BJ (cell line): ENCODE measurements at places on chromosomes 1 and 21.

GRCh38 chr1:208182880-208183645 is 61.1 kb downstream of the PLXNA2 start:
- no peak for DNase-seq

DNA sequence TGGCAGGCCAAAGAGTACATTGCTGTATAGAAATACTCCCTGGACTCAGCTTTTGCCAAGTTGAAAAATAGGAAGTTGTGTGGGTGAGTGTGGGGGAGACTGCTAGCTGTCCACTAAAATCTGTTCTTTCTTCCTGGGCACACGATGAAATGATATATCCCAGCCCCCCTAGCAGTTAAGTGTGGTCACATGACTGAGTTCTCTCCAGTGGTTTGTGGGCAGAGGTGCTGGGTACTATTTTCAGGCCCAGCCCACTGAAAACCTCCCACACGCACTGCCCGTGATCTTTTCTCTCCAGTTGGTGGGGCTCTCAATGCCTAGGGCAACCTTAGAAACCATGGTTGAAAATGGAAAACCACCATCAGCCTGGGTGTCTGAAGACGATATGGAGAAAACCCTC is 119.7 kb upstream of the LMO4 start:
- DNase-seq, result no peak

DNA sequence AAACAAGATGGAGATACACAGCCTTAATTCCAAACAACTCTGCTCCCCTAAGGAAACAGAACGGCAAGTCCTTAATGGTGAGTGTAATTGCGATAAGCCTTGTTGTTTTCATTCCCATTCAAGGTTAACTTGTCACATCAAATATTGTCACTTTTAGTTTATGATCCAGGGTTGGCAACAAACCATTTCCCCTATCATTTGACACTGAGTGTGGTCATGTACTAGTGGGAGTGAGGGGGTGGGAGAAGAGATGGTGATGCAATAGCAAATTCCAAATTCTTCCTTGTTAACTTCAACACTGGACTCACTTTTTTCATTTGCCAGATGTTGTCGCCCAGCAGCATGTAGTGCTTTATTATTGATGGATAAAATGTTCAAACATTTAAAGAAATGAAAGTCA is 140.4 kb downstream of the ZNF326 start:
- no peak for DNase-seq

- no peak for DNase-seq
Observed at GRCh38 chr1:12197483-12197880, 30.7 kb downstream of the TNFRSF1B start.

DNA sequence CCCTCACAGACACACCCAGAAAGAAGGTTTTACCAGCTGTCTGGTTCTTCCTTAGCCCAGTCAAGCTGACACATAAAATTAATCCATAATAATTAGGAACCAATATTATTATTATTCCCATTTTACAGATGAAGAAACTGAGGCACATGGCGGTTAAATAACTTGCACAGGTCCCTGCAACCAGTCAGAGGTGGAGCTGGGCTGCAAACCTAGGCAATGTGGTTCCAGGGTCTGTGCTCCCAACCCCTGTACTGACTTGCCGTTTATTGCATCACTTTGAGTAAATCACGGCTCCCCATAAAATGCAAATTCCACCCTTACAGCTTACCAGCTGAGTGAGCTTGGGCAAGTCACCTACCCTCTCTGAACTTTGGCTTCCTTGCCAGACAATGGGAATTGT is 179.2 kb upstream of the POU3F1 start:
- no peak for DNase-seq

DNA sequence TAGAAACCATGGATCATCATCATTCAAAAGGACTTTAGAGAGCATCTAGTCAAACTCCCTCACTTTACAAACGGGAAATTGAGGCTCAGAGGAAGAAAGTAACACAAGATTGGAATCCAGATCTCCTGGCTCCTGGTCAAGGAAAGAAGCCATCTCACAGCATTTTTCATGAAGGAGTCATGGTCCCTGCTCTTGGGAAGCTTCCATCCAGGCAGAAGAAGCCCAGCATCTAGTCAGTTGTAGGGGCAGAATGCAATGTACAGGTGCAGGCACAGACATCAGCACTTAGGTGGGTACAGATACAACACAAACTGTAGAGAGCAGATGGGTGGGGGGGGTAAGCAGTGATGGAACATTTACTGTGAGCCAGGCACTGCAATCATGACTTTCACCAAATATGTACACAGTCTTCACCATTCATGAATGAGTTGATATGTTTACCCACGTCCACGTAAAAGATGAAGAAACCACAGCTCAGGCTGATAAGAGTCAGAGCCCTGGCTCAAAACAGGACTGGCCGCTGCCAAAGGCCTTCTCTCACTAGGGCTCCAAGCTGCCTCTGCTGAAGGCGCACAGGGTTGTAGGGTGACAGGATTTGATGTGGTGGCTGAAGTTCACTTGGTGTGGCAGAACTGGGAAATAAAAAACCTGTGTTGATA is 44.0 kb downstream of the OPTC start:
- DNase-seq, result no peak

GRCh38 chr1:192901500-192901899 is 92.7 kb downstream of the RGS2 start:
- DNase-seq, result no peak

GRCh38 chr21:45130324-45130774 is 56.0 kb downstream of the ADARB1 start:
- peak; percentile 47 for DNase-seq
